Right forelimb (tissue), 1 donor: ENCODE measurements at places on chromosomes 13 and 19.

DNA sequence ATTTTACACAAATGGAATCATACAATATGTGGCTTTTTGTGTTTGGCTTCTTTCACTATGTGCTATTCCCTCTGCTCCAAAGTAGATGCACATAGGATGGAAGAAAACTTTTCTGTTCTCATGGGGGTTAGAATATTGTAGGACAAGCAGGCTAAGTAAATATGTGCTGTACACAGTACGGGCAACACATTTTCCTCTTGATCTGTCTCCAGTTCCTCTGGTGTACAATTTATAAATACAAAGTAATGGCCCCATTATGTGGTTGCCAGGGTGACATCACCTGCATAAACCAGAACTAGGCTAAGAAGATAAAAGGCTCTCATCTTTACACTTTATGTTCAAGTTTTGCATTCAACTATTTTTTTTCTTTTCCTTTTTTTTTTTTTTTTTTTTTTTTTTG lies 41.0 kb upstream of the SOX21 start:
- no peak for DNase-seq

- no peak for DNase-seq
Observed at GRCh38 chr19:1501200-1501595, 10.2 kb downstream of the REEP6 start.

DNA sequence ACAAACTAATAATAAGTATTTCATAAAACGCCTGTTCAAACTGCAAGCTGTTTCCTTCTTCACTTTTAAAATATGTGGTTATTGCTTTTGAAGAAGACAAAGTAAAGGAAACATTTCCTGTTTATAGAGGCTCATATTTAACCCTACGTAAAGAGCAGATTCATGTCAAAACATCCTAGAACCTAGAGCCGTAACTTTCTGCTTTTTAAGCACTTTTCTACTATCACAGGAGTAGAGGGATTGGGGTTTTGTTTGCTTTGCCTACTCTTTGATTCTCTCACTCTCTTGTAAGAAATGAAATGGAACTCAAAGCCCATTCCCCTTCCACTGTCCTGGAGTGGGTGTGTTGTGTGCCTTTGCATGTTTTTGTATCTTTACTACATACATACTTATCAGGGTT lies 54.0 kb upstream of the GPR183 start:
- no peak for DNase-seq

GRCh38 chr13:72383646-72384045 lies 343.8 kb downstream of the MZT1 start:
- no peak for DNase-seq

- DNase-seq, result no peak
Observed at GRCh38 chr13:37878921-37879320, 9.3 kb upstream of the TRPC4 start.

- no peak for DNase-seq
Observed at GRCh38 chr13:29958476-29958875, 108.1 kb upstream of the UBL3 start.

DNA sequence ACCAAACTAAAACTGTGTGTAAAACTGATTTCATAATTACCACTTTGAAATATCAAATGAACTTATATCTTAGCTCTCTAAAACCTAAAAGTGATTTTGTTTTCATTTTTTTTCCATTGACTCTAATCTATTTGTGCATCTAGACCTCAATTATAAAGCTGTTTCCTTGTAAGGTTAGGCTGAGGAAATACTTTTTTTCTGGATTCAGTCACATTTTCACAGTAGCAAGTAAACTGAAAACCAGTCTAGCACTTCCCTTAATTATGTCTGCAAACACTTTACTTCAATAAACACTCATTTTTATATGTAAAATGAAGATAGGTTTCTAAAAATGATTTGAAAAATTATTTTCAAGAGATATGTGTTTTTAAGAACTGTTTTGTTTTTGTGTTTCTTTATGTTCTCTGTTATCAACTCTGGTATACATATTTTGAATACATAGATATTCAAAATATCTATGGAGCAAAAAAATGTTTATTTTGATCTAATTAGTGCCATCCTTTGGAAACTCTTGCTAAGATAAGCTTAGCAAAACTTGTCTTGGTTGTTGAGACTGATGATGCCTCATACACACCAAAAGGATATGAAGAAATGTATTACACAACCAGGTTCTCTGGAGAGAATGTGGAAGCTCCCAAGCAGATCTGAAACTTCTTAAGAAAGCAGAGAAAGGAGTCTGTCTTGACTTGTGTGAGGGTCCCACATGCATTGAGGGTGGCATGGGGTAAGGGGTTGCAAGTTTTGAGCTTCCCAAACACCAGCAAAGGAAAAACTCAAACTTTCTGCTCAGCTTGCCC lies 1887.4 kb downstream of the PCDH9 start:
- no peak for DNase-seq

DNA sequence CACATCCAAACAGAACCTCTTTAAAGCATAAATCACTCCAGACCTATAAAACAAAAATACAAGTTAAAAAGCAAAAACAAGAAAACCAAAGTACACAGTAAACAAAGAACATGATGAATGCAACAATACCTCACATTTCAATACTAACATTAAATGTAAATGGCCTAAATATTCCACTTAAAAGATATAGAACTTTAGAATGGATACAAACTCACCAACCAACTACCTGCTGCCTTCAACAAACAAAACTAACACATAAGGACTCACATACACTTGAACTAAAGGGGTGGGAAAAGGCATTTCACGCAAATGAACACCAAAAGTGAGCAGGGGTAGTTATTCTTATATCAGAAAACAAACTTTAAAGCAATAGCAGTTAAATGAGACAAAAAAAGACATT lies 44.9 kb upstream of the PABPC3 start:
- DNase-seq, result no peak

- no peak for DNase-seq
Observed at GRCh38 chr13:93767917-93768409, 541.4 kb downstream of the GPC6 start.

GRCh38 chr19:47633996-47634395 lies 25.1 kb downstream of the BICRA start:
- no peak for DNase-seq

- DNase-seq, result no peak
Observed at GRCh38 chr19:9627856-9628255, 6.8 kb upstream of the ZNF561 start.

DNA sequence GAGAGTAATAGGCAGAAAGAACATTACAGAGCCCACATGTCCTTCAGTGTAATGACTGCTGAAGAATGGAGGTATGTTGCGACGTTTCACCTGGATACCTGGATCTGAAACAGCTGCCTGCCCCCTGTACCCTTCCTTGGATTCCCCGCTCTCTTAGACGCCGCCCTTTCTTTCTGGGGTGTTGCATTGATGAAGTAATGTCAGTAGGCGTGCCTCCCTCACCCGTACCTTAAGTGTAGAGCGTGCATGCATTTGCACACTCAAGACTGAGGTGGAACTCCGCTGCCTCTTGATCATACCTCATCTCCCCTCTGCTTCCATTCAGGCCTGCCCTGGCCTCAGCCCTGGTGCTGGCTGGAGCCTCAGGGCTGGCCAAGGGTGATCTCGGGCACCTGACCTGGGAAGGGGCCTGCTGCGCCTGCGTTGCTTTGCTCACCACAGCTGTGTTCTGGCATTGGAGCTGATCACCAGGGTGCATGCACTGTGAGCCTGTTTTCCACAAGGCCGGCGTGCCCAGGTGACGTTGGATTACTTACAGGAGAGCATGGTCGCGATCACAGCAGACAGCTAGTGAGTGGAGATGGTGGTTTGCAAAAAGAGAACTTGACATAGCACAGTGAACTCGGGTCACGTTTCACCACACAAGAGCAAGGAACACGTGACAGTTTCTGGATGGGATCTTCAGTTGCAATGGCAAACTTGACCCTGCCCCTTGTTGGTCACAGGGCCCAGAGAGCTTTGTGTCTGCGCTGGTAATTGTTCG lies 99.0 kb downstream of the ARHGEF7 start:
- DNase-seq, result no peak

GRCh38 chr13:84668637-84669036 lies 786.4 kb upstream of the SLITRK1 start:
- DNase-seq, result no peak

GRCh38 chr19:14187561-14187960 lies 18.4 kb downstream of the ADGRL1 start:
- no peak for DNase-seq

GRCh38 chr19:19470579-19470978 lies 44.8 kb downstream of the TSSK6 start:
- no peak for DNase-seq

DNA sequence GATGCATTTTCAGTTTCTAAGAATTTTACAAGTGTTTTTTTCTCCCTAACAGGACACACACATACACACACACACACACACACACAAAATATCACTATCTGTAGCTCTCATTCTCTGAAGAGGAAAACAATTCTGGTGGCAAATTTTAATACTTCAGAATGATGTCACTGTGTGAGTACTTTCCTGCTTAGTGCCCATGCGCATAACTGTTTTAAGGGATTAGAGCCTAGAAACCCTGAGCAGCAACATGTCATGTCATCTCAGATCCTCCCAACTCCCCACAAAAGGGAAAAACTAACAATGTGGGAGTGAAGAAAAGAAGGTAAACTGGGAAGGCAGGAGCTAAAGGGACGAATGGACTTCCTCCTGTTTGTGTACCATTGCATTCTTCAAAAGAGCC lies 401.2 kb downstream of the SPRY2 start:
- no peak for DNase-seq

- no peak for DNase-seq
Observed at GRCh38 chr19:5870986-5871394, 650 bp upstream of the FUT5 start.

DNA sequence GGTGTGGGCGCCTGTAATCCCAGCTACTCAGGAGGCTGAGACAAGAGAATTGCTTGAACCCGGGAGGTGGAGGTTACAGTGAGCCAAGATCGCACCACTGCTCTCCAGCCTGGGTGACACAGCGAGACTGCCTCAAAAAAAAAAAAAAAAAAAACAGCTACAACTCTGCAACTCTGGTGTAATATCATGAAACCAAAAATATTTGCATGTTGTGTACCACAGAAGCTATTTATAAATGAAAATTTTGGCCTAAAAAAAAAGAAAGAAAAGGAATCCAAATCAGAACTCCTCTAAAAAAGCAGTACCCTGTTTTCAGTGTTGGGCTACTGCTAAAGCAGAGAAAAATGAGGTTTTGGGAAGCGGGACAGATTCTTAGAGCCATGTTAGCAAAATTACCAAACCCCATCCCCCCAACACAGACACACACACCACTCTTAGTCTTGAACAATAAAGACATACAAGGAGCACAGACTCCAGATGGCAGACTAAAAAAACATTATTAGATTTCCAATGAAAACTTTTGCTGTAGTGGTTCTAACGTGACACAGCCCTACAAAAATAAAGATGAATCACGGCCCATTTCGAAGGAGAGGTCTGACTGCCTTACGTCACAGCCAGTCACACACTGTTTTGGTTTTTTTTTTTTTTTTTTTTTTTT lies 51.5 kb downstream of the INSR start:
- DNase-seq, result no peak

GRCh38 chr19:52453324-52454094 lies at the start of gene ZNF578:
ZNF578 (plus strand) TSS chr19:52453553; CDS start chr19:52501846, 48,293 bp downstream.
- DNase-seq, result peak; percentile 92

DNA sequence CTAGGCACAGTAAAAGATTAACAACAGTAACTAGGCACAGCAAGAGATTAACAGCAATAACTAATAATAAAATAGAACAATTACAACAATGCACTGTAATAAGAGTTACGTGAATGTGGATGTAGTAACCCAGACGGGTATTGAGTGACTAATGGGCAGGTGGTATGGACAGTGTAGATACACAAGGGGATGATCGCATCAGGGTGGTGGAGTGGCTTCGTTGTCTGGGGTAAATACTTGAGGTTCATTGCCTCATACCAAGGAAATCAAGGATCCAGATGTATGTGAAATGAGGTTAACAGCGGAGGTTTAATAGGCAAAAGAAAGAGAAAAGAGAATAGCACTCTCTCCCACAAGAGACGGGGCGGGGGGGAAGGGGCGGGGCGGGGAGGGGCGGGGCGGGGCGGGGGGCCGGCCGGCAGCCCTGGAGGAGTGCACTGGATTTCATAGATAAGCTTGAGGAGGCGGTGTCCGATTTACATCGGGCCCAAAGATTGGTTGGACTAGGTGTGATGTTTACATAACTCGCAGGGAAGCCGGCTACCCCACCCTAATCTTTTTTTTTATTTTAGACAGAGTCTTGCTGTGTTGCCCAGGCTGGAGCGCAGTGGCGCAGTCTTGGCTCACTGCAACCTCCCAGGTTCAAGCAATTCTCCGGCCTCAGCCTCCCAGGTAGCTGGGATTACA lies 106.3 kb downstream of the KCTD15 start:
- no peak for DNase-seq

- no peak for DNase-seq
Observed at GRCh38 chr13:67829641-67830040, 599.5 kb upstream of the PCDH9 start.

DNA sequence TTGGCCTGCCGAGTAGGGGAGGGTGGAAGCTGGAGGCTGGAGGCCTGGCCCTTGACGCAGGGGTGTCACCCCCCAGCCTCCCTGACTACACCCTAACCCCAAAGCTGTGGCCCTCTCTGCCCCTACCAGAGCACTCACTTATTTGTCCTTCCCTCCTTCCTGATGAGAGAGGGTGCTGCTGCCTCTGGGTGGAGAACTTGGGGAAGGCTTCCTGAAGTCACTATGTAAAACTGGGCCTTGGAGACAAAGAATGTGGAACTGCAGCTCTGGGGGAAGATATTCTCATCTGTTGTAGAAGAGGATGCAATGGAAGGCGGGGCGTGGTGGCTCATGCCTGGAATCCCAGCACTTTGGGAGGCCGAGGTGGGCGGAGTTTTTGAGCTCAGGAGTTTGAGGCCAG lies 485.2 kb downstream of the ZNF536 start:
- no peak for DNase-seq

GRCh38 chr13:113926951-113927660 lies 46.8 kb downstream of the C13orf46 start:
- peak; percentile 43 for DNase-seq

DNA sequence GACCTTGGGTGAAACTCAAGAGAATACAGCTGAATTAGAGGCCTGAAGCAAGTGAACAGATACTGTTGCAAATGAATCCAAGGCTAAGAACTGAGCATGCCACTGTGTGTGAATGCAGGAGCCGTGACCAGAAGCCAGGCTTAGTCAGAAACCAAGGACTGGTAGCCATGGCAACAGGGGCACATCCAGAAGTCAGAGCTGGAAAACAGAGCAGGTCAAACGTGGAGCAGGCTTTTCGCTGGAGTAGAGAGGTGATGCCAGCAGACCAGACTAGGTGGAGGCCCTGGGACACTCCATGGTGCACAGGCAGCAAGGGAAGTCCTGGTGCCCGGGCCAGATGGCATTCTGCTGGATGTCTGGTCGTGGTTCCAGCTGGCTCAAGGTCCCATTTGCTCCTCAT lies 564.1 kb downstream of the PCDH9 start:
- no peak for DNase-seq
